Stimulated activated CD8-positive, alpha-beta memory T cell treated with anti-CD3 and anti-CD28 coated beads, Interleukin-12 subunit alpha, Interleukin-12 subunit beta, amount 100 ng/mL, for 1 hour (primary cell): ENCODE measurements at places on chromosomes 2 and 18.

DNA sequence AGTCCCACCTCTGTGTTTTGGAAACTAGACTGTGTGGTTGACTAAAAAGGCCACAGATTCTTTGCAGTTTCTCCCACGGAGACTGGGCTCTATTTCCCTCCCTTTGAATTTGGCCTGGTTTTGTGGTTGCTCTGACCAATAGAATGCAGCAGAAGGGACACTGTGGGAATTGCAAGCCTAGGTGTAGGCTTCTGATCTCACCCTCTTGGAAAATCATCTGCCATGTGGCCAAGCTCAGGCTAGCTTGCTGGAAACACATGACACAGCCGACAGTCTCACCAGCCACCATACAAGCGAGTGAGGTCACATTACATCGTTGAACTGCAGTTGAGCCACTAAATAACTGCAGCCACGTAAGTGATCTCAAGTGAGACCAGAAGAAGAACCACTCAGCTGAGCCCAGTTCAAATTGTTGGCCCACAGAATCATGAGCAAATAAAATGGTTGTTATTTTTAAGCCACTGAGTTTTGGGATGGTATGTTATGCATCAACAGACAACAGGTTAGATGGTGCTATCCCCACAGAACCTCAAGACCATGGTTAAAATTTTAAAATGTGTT, 319.1 kb upstream of the MEX3C start:
- no peak for DNase-seq

- peak; percentile 19 for DNase-seq
Measured at GRCh38 chr2:231926180-231926741, at the start of gene NPPC. Gene NPPC (minus strand): TSS chr2:231926396. CDS start chr2:231926249, 147 bp downstream.

GRCh38 chr2:210584834-210585233, 28.4 kb downstream of the CPS1 start:
- no peak for DNase-seq

- no peak for DNase-seq
Measured at GRCh38 chr18:49723648-49724180, 89.6 kb downstream of the ACAA2 start.

GRCh38 chr2:101330253-101330933, 21.9 kb upstream of the RNF149 start:
- no peak for DNase-seq

- DNase-seq: no peak
Measured at GRCh38 chr2:234879671-234880455, 72.0 kb upstream of the SH3BP4 start.
